GM12864 (cell line): ENCODE measurements at places on chromosomes 4 and X.

GRCh38 chr4:10727140-10727880 is 42.7 kb upstream of the CLNK start:
- peak; percentile 57 for DNase-seq

- DNase-seq, result no peak
Observed at GRCh38 chrX:63746278-63746677, 38.7 kb downstream of the ARHGEF9 start.

- no peak for DNase-seq
Observed at GRCh38 chr4:1170976-1171310, 1.4 kb downstream of the SPON2 start.

DNA sequence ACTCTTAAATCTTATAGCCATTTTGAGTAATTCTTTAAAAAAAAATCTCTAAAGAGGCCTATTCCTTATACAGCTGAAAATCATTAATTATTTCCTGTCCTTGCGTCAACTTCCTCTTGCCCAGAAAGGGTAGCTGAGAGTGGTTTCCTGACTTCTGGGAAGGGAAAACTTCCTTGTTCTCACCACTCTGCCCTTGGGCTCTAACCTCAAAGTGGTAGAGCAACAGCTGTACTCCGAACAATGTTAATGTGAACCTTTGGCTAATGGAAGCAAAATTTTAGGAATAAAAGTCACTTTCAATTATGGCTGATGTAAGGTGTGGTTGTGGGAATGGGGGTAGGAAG is 15.3 kb downstream of the KLHL2 start:
- no peak for DNase-seq

GRCh38 chrX:113790987-113791386 is 792.9 kb upstream of the HTR2C start:
- DNase-seq, result no peak

DNA sequence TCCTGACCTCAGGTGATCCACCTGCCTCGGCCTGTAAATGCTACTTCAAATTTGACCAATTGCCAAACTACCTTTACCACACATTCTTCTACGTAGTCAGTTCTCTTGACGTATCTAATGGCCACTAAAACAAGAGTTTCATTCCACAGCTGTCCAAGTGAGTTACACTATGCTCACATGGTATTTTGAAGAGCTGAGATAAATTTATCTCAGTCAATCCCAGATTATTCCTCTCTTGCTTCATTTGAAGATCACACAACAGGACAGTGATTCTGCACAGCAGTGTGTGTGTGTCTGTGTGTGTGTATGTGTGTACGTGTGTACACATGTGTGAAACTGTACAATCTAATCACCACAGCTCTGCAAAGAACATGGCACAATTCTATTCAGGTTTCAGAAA is 133.4 kb downstream of the APBB2 start:
- DNase-seq, result no peak

- no peak for DNase-seq
Observed at GRCh38 chrX:139738581-139738980, 30.6 kb upstream of the MCF2 start.

DNA sequence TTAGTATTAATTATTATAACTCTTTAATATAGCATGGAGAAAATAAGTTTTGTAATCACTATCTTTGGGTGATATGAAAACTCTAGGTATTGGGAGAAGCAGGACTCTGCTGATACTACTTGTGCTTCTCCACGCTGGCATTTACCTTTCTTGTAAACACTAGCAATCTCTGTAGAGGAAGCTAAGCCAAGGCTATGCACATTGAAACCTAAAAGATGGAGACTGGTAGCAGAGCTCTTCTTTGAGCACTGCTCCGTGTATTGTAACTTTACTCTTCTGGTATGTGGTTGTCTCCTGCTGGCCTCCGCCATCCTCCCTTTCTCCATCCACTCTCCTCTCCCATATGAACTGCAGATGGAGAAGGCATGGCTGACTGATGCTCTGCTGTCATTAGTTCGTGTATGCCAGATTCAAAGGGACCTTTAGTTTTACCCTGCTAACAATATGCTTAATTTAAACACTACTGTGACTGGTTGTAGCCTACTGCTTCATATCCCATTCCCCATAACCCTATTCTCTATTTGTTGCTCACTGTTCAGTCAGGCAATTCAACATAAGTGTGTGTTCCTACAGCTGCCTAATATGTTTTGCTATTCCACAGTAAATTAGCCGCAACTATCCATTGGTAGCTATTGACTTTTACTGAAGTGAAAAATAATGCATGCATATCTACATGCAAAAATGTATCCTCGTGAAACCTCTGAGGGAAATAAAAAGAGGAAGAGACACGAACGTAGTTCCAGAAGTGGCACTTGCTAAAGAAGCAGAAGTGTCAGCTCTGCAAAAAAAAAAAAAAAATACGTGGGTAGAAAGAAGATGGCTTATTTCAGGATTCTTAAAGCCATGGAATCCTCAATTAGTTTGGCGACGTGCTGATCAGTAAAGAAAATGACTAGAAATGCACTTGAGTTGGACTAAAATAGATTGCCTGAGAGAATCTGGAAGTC is 55.6 kb upstream of the CCSER1 start:
- no peak for DNase-seq

GRCh38 chr4:158314756-158315487 is 104.6 kb downstream of the TMEM144 start:
- no peak for DNase-seq

- DNase-seq, result no peak
Observed at GRCh38 chrX:103640401-103641155, 11.8 kb downstream of the TCEAL1 start.

DNA sequence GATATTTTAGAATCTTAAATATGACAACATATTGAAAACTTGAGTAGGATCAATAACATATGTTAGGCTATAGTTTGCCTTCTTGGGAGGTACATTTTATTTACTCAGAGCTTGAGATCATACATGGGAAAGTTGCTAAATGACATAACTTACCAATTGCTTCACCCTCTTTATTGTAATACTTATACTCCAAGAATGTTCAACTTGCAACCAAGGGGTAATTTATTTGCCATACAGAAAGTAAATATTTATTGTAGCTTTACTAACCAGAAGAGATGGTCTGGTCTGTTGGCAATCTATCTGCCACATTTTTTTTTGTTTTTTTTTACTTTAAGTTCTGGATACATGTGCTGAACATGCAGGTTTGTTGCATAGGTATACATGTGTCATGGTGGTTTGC is 426.6 kb downstream of the ARHGAP24 start:
- DNase-seq, result no peak

- DNase-seq, result no peak
Observed at GRCh38 chrX:119290476-119290875, 54.4 kb downstream of the PGRMC1 start.

- no peak for DNase-seq
Observed at GRCh38 chrX:106891762-106892460, 11.2 kb downstream of the RIPPLY1 start.

- no peak for DNase-seq
Observed at GRCh38 chr4:10121568-10122208, 5.1 kb upstream of the WDR1 start.

GRCh38 chr4:128553686-128554515 is 255.6 kb upstream of the JADE1 start:
- DNase-seq, result no peak

DNA sequence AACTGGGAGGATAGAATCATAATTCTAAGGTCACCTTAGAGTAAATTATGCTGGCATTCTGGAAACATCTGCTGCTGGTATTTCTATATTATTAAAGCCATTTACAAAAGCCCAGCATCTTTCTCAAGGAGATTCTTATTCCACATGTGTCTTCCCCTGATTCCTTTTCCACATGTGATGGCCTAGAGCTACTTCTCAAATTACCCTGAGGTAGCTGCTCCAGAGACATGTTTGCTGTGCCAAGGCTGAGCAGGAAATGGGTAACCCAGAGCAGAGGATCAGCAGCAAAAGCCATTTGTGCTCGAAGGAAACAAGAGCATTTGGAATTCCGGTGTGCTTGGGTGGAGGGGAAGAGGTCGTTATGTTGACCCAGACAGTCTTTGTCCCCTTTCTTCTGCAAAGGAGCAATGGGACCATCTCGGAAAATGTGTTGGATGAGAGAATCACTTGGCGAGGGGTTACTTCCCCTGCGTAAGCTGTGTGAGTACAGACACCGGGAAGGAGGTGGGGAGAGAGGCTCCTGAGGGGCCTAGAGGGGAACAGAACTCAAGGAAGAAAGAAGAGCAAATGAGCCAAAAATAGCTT is 24.6 kb downstream of the TSC22D3 start:
- DNase-seq, result no peak
